ENCODE measurements at places on chromosomes 2 and 18. TPM values are rescaled to one million over a fixed set of nuclear protein-coding genes. Genes with fewer than 3 reads are reported as not detected.

DNA sequence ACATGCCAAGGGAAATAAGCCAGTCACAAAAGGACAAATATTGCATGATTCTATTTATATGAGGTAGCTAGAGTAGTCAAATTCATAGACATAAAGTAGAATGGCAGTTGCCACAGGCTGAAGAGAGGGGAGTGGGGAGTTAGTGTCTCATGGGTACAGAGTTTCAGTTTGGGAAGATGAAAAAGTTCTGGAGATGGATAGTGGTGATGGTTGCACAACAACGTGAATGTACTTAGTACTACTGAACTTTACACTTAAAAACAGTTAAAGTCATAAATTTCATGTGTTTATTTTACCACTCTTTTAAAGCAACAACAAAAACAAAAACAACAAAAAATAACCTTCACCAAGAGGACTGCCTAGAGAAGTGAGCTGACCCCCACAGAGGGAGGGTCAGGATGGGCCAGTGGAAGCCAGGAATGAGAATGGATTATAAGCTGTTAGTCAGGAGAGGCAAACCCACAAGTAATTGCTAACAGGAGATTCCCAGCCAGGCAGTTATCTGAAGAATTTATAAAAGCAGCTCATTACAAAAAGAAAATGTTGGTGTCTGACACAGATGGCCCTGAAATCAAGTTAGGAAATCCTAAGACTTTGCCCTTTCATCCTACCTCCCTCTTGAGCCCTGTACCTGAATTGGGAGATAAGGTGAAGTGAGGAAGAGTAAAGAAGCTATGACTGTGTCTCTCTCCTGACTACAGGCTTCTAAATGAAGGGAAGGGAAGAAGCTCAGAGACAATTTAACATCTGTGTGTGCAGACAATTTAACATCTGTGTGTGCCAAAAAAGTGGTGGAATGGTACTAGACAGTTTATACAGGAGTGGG lies 263.4 kb downstream of the PDE11A start:
- DNase-seq: no peak

- DNase-seq: no peak
Observed at GRCh38 chr18:39701055-39701783, 2135.6 kb upstream of the CELF4 start.

DNA sequence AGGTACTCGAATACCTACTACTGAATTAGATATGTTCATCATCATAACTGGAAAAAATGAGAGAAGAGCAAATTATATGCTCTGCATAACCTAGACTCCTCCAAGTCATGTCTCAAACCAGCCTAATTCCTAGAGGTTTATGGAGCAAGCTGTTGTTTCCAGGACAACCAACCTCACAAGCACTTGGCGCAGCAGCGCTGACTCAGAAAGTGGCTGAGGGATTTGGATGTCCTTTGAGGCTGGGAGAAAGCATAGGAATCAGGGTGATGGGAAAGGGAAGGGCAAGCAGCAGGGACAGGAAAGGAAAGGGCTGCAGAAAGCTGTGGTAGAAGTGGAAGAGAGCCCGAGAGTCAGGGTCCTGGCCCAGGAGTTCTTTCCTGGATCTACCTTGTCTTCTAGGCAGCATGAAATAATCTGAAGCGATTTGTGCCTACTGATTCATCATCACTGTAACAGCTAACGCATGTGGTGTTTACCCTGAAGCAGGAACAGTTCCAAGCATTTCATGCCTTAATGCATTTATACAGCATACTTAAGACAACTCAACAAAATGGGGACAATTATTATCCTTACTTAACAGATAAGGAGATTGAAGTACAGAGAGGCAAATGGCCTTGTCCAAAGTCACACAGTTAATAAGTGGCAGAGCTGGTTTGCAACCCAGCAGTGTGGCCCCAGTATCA lies 3.7 kb downstream of the PLEK start:
- DNase-seq: no peak

Gene GDF7
- 0.56 TPM for total RNA-seq

- DNase-seq: no peak
Observed at GRCh38 chr2:167440382-167440781, 552.1 kb downstream of the XIRP2 start.

GRCh38 chr2:225008935-225009334 lies 33.3 kb downstream of the DOCK10 start:
- DNase-seq: no peak

- DNase-seq: no peak
Observed at GRCh38 chr2:162196638-162197037, 44.6 kb upstream of the GCG start.

- DNase-seq: no peak
Observed at GRCh38 chr2:239927424-239927981, 97.6 kb downstream of the NDUFA10 start.

- no peak for DNase-seq
Observed at GRCh38 chr2:102782187-102782586, 20.4 kb downstream of the TMEM182 start.

- DNase-seq: no peak
Observed at GRCh38 chr18:71327441-71327840, 1038.6 kb downstream of the SOCS6 start.

- DNase-seq: no peak
Observed at GRCh38 chr18:31420032-31420431, 27.5 kb upstream of the DSG3 start.

DNA sequence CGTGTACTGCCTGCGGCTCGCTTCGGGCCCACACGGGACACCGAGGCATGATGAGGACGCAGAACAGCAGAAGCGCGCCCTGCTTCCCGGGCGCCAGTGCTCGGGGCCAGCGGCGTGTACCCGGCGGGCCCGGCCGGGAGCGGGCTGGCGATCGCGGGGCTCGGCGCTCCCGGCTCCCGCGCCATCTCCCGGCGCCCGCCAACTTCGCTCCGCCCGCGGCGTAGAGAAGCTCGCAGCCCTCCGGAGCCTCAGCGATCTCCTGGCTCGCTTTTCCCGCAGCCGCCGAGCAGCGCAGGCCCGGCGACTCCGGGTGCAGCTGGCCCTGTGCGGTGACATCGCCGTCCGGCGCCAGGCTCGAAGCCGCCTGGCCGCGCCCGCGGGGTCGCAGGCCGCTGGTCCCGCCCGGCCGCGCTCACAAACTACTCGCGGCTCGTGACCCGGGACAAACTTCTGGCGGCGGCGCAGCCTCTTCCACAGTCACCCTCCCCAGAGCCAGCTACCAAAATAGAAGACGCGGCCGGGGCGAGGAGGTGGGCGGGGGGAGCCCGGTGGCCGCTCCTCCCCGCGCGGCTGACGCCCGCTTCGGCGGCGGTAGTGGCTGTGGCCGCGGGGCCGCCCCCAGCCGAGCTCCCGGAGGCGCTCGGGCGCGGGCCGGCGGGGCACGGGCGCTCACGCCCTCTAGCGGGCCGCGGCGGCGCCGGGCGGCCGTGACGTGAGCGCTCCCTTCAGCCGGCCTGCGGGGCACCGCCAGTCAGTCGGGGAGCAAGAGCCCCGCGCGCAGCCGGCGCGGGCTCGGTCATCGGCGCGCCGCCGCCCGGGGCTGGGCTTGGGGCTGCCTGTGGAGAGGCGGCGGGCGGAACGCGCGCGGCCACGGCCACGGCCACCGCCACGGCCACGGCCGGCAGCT lies at the start of gene PTPRM:
Gene PTPRM, plus strand, starts transcription at position 750 of the 907 bp plus-strand sequence. CDS start 503 bp downstream, outside the sequence.
- peak; percentile 94 for DNase-seq

Gene CD207
- not detected for total RNA-seq

DNA sequence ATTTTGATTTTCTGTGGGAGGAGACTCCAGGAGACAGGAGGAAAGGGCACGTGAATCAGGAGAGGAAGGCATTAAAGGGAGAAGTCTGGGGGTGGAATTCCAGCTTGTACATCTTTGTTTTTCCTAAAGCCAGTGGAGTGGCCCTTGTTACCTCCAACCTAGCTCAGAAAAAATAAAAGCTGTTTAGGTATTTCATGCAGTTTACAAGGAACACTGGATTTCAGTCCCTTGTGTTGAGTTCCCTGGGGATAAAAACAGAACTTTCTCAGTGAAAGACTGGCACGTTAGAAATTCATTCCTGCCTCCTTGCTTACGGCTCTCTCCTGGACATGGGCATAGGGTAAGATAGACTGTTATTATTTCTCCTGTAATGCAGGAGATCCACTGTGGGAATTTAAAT lies 170.2 kb downstream of the ZEB2 start:
- DNase-seq: no peak

GRCh38 chr2:47058003-47058931 lies 96.8 kb downstream of the STPG4 start:
- DNase-seq: peak; percentile 63

Gene TRIM43
- total RNA-seq: not detected

DNA sequence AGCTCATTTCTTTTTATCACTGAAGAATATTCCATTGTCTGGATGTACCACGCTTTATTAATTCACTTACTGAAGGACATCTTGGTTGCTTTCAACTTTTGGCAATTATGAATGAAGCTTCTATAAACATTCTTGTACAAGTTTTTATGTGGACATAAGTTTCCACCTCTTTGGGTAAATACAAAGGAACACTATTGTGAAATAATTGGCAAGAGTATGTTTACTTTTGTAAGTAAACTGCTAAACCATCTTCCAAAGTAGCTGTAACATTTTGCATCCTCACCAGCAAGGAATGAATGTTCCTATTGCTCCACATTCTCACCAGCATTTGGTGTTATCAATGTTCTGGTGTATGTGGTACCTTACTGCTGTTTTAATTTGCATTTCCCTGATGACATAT lies 15.8 kb upstream of the VWC2L start:
- no peak for DNase-seq

DNA sequence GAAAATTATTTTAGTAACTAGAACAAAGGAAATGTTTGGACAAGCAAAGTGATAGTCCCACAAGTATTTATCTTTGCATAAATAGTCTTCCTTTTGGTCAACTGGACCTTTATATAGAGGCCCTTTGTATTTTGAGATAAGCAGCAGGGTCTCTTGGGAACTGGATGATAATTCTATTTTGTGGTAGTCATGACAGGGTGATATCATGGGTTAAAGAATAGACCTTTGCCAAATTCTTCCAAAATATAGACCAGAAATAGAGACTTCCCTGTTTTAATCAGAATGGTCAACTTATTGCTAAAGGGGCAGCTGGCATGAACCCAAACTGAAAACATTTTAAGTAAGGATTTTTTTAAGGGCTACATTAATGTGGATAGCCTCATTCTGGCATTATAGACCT lies 10.5 kb downstream of the PLEK start:
- no peak for DNase-seq

DNA sequence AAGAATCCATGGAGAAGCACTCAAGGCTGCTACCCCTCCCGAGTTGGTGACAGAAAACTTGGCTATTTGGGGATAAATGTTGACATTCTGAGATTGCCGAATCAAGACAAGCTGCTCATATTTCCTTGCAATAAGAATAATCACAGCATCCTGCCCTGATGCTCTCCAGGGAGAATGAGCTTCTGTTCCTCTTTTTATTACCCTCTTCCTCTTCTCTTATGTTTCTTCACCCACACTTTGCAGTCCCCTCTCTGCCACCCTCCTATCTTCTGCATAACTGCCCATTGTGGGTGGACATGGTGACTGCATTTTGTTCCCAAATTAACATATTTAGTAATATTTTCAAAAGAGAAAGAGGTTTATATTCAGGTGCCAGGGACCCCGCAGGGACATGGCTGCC lies 11.9 kb upstream of the MSGN1 start:
- no peak for DNase-seq

Gene LYPD1
- total RNA-seq: 0.69 TPM

DNA sequence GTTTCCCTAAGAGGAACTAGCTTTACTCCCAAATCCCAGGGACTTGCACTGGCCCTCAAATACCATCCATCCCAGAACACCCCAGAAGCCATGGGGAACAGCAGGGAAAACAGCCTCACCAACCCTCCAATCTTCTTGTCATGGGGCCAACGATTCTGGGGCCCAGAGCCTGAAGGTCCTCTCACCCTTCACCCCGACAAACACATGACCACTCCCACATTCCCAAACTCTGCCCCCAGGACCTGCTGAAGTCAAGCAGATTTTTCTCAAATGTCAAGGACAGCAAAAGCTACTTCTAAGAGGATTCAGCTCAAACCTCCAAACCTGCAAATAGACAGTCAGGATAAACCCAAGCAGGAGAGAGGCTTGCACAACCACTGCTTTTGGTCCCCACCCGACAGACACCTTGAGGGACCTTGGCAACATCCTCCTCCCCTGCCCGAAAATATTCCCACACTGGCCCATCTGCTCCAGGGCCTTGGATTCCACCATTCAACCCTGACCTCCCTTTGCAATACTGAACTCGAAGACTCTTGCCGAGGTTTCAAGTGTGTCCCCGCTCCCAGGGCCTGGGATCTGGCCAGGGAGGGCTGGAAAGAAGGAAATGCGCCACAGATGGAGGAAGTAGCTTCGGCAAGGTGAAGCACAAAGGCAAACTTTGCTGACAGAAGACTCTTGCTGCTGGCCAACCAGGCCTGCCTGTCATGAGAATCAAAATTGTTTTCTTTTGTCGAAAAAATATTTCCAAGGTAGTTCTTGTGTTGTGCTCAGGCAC lies 143.3 kb downstream of the ZFP36L2 start:
- DNase-seq: no peak

Gene SALL3
- total RNA-seq: 0.04 TPM

GRCh38 chr2:45681675-45682074 lies 30.2 kb downstream of the PRKCE start:
- no peak for DNase-seq

DNA sequence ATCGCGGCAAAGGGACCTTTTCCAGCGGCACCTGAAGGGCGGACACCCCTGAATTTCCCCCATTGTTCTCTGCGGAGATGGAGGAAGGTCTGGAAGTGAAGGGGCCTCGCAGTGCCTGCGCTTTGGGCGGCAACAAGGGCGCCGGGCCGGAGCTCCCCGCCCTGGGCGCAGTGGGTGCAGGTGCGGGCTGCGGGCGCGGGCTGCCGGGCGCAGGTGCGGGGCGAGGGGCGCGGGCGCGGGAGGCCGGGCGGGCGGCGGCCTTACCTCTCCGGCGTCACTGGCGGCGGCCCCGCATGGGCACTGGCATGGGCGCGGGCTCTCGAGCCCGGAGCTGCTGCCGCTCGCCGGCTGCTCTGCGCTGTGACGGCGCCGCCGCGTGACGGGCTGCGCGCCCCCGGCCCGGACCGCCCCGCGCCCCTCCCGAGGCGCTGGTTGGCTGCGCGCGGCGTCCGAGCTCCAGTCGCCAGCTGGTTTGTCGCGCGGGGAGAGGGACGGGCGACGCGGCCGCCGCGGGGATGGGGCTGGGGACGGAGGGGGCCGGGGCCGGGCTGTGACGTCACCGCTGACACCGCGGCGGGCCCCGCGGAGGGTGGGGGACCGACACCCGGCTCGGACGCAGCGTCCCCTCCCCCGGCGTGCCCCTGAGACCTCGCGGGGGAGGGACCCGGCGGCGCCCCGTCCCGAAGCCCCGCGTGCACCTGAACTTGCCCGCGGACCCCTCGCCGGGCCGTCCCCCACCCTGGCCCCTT lies at the start of gene KIF1A:
Gene KIF1A, minus strand, starts transcription at position 362 of the 749 bp plus-strand sequence. CDS start 22,467 bp downstream, outside the sequence.
- no peak for DNase-seq

DNA sequence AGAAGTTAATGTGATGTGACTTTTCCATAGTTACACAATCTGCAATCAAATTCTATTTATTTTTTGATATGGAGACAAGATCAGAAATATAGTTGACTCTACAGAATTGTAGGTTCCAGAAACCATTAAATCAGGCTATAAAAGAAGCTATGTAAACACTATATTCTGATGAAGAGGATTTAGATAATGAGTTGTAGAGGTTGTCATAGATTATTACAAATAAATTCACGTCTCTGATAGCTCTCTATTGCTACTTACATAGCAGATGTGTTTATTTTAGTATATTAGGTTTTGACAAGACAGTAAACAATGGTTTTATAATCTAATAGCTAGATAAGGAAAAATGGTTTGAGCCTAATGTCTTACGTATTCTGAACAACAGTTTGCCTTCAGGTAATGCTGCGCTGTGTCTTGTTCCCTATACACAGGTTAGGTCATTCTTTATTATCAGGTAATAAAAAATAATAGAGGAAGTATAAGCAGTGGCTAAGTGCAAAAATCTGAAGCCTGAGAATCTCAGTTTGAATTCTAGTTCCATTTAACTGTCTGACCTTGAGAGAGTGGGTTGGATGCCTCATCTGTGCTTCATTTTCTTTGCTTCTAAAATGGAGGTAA lies 93.4 kb downstream of the PPP1R1C start:
- no peak for DNase-seq

Measured in heart left ventricle (tissue), 16 donors.